ENCODE measurements at places on chromosomes 1 and 21.

GRCh38 chr21:22260274-22260673, 1262.1 kb downstream of the NCAM2 start:
- DNase-seq: no peak

- no peak for DNase-seq
Observed at GRCh38 chr1:179953974-179954492, 577 bp upstream of the CEP350 start.

DNA sequence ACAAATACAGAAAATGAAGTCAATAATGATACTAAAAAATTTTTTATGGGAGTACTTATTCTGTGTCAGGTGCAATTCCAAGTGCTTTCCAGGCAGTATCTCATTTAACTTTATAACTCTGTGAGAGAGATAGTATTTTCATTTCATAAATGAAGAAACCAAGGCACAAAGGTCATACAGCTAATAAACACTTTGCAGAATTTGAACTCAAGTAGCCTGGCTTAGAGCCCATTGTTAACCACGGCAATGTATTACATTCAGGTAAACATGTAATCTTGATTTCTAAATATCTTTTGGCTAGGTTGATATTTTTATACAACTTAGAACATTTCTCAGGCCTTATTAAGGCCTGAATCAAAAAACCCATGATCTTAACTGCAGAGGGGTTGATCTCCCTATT, 28.9 kb upstream of the PKN2 start:
- no peak for DNase-seq

DNA sequence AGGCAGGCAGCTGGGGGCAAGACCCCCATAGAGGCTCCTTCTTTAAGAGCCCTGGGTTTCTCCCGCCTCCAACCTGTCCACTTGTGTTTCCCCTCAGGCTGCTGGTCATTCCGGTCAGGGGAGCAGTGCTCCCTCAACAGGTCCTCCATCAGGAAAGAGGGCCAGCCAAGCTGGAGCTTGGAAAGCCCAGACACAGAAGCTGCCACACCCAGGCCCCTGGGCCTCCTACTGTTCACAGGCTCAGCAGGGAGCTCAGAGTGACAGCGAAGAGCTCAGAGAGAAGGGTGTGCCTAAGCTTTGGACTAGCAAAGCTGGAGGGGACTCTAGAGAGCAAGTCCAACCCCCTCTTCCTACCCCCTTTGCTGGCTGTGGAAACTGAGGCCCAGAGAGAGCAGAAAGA, 10.3 kb upstream of the CDCP2 start:
- DNase-seq: no peak

- no peak for DNase-seq
Observed at GRCh38 chr1:46274225-46275029, 26.9 kb downstream of the RAD54L start.

- DNase-seq: no peak
Observed at GRCh38 chr1:155966750-155967149, 11.6 kb downstream of the ARHGEF2 start.

DNA sequence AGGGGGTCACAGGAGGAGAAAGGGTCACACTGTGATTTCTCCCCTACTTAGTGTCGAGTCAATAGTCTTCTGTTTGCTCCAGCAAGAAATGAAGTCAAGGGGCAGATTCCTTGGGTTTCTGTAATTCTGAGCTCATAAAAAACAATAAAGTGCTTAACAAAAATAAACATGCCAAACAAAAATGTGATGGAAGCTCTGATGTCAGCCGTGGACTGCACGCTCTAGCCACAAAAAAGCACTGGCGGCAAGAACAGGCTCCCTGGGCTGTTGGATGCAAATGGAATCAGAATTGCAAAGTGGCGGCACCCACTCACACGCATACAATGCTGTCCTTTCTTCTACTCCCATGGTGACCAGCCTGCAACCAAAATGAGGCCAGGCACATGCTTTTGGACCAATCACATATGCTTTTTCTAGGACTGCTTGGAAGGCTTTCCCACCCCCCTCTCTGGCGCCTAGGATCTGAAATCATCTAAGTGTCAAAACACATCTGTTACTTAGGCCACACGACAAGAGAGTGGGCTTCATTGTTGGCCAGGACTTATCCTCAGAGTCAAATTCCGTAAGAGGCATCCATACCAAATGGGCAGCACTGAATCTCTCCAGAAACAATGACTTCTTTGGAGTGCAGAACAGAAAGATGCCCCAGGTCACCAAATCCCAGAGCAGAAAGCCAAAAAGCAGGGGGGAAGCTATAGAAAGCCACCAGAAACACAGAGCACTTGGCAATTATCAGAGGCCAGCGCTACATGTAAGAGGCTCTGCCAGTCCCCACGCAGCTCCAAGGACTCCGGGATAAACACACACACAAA, 9.2 kb downstream of the C1orf198 start:
- DNase-seq: no peak

DNA sequence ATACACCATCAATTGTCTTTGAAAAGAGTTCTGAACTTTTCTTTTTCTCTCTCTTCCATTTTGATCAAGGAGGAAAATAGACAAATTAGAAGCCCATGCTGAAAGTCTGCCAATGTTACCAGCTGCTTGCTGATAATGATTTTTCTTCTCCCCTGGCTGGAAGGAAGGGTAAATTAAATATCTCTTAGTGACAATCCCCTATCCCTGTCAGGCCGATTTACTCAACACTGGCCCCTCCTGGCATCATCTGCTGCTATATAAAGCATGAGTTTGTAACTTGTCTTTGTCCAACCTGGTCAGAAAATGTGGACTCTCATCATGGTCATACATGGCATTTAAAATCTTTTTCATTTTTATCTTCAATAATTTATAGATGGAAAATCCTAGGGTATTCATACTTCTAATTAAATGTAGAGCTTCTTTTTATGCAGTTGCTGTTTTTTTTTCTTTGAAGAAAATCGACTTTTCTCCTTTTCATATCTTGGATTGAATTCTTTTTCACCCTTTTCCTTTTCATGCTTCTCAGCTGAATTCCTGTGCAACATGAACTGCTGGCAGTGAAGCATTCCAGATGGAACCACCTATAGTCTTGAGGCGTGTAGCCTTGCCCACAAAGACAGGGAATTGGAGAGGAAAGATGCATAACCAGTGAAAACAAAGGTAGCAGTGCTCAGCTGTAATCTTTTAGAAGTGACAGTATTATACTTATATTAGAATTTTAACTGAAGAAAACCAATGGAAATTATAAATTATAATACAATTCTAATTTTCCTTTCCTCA, 214.7 kb upstream of the PTGFR start:
- DNase-seq: no peak

- DNase-seq: no peak
Observed at GRCh38 chr1:215114154-215114933, 31.8 kb downstream of the KCNK2 start.

GRCh38 chr21:46624050-46624449, 11.4 kb upstream of the PRMT2 start:
- DNase-seq: no peak

DNA sequence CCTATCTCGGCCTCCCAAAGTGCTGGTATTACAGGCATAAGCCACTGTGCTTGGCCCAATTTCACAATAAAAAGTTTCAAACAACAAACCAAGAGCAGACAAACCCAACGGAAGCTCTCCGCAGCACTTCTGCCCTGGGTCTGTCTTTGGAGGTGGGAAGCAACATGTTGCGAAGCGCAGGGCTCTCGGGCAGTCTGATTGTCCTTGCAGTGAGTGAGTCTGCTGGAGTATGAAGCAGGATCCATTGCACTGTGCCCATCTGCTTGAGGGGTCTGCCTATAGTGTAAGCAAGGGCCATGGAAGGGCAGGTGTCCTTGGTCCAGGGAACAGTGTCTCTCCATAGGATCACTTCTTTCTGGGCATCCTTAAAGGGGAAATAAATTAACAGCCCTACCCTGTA, 14.6 kb upstream of the PARP1 start:
- no peak for DNase-seq

- no peak for DNase-seq
Observed at GRCh38 chr1:12475101-12475500, 142.9 kb downstream of the DHRS3 start.

- DNase-seq: no peak
Observed at GRCh38 chr1:61051719-61052394, 30.5 kb upstream of the NFIA start.

GRCh38 chr1:111221633-111222291, 5.8 kb upstream of the CHI3L2 start:
- DNase-seq: peak; percentile 83

- DNase-seq: no peak
Observed at GRCh38 chr1:56150441-56151215, 428.7 kb downstream of the PLPP3 start.

- DNase-seq: no peak
Observed at GRCh38 chr21:31347435-31348032, 3.5 kb upstream of the TIAM1 start.

- DNase-seq: no peak
Observed at GRCh38 chr1:59560807-59561450, 253.8 kb upstream of the HOOK1 start.

DNA sequence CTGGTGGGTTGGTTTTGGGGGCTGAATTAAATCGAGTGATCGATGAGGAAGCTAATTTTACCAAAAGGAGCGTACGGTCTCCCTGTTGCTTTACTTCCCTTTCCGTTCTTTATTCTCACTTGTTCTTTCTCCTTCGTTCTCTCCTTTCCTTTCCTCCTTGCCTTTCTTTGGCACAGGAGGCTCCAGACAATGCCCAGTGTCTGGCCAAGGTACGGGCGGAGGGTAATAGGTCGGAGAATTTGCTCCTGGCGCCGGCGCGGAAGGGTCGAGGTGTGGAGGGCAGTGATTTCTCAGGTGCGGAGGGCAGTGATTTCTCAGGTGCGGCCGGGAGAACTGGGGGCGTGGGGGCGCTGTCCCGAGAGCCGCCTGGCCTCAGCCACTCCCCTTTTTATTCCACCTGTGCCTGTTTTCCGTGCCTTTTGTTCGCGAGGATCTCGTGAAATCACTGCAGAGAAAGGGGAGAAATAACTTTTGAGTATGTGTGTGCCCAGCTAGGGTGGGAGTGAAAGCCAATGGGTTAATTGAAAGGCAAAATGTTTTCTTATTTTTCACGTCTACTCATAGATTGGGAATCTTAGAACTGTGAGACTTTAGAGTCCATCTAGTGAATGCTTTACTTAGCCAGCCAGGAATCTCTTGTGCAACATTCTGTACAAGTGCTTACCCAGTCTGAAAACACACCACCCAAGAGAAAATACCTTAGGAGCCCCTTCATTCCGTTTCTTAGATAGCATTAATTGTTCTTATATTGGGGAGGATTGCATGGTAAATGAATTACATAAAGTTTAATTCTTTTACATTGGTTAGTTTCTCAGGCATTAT, 1.3 kb downstream of the FNBP1L start:
- no peak for DNase-seq

- DNase-seq: no peak
Observed at GRCh38 chr1:195188821-195189220, 1419.4 kb downstream of the KCNT2 start.

- DNase-seq: no peak
Observed at GRCh38 chr1:154877370-154877974, 7.4 kb upstream of the KCNN3 start.

GRCh38 chr1:204254031-204254661, 40.4 kb upstream of the GOLT1A start:
- no peak for DNase-seq

GRCh38 chr1:89986020-89986419, 8.9 kb upstream of the ZNF326 start:
- no peak for DNase-seq

- no peak for DNase-seq
Observed at GRCh38 chr1:19374083-19374801, 62.1 kb downstream of the SLC66A1 start.

DNA sequence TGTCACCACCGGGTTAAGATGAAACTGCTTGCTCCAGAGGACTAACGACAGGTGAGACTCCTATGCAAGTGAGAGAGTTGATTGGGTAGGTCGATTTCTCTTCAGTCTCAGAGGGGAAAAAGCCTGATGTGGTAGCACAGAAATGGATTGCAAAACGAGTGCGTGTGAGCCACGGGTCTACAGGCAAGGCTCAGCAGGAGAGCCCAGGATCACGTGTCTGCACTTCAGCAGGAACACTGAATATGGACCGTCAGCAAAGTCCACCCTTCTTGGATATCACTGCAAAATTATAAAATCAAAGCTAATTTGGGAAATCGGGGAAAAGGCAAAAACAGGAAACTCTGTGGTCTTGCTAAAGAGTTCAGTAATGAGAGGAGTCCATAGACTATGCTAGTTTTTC, 107.7 kb upstream of the ZNF648 start:
- no peak for DNase-seq

DNA sequence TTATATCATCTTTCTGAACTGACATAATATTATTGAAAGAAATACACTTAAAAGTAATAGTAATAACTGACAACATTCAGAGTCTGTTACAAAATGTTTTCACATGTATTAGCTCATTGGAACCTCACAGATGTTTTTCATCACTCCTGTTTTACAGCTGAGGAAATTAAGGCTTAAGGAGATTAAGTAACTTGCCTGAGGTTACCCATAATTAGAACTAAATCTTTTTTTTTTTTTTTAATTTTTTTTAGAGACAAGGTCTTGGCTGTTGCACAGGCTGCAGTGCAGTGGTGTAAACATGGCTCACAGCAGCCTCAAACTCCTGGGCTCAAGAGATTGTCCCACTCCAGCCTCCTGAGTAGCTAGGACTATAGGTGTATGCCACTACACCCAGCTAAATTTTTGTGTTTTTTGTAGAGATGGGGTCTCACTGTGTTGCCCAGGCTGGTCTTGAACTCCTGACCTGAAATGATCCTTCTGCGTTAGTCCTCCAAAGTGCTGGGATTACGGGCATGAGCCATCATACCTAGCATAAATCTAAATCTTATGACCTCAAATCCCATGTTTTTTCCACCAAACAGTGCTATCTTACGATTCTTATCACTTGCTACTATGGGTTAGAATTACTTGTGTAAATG, 64.7 kb upstream of the MACF1 start:
- no peak for DNase-seq

DNA sequence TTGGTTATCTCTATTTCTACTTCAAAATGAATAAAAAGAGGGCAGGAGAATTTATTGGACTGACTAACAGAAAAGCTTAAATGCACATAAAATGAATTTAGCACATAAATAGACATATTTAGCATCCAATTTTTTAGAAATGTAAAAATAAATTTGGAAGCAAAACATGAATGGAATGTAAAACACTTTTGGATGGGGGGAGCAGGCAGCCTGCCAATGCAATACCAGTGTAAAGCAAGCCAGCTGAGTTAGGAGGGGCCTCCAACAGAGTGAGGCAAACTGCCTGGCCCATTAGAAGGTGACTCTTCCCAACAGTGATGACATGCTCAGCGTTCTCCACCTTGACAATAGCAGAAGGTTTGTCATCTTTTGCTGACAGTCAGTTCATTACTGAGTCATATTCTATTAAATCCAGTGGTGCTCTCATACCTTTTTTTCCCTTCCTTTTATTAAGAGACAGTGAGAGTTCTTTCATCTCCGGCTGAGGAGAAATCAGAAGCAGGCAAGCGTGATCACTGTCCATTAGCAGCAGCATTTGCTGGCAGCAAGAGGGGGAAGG, 19.5 kb upstream of the EXO1 start:
- DNase-seq: no peak

GRCh38 chr1:15876357-15877055, 29.0 kb downstream of the SPEN start:
- no peak for DNase-seq

GRCh38 chr21:22145545-22145944, 1147.3 kb downstream of the NCAM2 start:
- no peak for DNase-seq

- no peak for DNase-seq
Observed at GRCh38 chr1:63903947-63904610, 130.3 kb downstream of the ROR1 start.

GRCh38 chr1:117932576-117932975, 3.0 kb downstream of the WDR3 start:
- DNase-seq: no peak
